Neural crest cell (in vitro differentiated cells): ENCODE measurements at places on chromosomes 3 and 15. TPM values are rescaled to one million over a fixed set of nuclear protein-coding genes. Genes with fewer than 3 reads are reported as not detected.

DNA sequence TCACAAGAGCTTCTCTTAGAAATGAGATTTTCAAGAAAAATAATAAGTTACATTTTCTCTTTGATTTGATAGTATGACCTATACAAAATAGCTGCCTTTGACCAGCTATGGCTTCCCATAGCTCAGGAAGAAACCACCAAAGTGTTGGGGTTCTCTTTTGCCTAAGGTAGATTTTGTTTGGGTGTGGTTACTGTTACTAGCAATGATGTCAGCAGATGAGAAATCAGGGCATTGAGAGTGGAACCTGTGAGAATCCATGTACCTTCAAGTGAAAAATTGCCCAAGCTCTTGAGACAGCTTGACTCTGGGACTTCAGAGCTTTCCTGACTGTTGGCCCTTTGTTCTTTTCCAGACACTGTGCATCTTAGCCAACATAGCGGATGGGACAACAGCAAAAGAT, 45.6 kb downstream of the NME9 start:
- no peaks in the 10 kb centered on the region for H3K4me1 ChIP-seq
- no peak overlapping the region for H3K4me3 ChIP-seq
- peaks cover 12% of the 10 kb centered on the region for H3K36me3 ChIP-seq
- no peaks in the 10 kb centered on the region for H3K27me3 ChIP-seq

DNA sequence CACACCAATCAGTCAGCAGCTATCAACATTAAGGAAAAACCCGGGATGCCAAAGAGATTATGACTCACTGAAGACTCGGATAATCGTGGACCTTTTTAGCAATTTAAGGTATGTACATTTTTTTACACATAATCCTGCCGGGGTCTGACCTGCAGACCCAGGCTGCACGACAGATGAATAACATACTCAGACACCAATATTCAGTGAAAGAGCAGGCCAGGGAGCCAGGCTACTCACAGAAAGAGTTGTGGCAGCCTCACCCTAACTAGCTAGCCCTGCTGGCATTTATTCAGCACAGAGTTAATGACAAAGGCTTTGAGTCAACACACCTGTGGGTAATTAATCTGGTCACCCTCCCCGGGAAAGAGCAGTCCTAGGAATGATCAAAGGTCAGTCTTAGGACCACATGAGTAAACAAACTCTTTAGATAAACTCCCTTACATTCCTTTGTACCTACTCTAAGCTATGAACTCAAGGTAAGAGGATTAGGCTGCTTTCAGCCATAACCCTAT, 727.5 kb downstream of the TBL1XR1 start:
- no peaks in the 10 kb centered on the region for H3K4me1 ChIP-seq
- no peak overlapping the region for H3K4me3 ChIP-seq
- H3K36me3 ChIP-seq = peaks cover 9% of the 10 kb centered on the region
- H3K27me3 ChIP-seq = no peaks in the 10 kb centered on the region
- DNase-seq = no peak
- no peak overlapping the region for H3K27ac ChIP-seq

GRCh38 chr15:90989040-90989768, 5.1 kb downstream of the PRC1 start:
- H3K36me3 ChIP-seq = peaks cover under 1% of the 10 kb centered on the region
- no peak overlapping the region for H3K27ac ChIP-seq
- peaks cover under 1% of the 10 kb centered on the region for H3K27me3 ChIP-seq

DNA sequence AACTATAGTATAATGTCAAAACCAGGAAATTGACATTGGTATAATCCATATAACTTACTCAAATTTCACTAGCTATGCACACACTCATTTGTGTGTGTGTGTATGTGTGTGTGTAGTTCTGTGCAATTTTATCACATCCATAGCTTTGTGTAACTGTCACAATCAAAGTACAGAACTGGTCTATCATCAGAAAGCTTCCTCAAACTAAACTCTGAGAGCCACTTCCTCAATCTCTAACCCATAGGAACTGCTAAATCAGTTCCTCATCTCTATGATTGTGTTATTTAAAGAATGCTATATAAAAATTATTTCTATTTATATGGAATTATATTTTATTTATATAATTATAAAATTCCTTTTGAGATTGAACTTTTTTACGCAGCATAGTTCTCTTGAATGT, 18.1 kb downstream of the LNP1 start:
- H3K27me3 ChIP-seq = no peaks in the 10 kb centered on the region
- DNase-seq = no peak
- peaks cover 4% of the 10 kb centered on the region for H3K36me3 ChIP-seq
- H3K4me1 ChIP-seq = peaks cover 5% of the 10 kb centered on the region

Gene RTP1
- not detected in 2 replicates for total RNA-seq

DNA sequence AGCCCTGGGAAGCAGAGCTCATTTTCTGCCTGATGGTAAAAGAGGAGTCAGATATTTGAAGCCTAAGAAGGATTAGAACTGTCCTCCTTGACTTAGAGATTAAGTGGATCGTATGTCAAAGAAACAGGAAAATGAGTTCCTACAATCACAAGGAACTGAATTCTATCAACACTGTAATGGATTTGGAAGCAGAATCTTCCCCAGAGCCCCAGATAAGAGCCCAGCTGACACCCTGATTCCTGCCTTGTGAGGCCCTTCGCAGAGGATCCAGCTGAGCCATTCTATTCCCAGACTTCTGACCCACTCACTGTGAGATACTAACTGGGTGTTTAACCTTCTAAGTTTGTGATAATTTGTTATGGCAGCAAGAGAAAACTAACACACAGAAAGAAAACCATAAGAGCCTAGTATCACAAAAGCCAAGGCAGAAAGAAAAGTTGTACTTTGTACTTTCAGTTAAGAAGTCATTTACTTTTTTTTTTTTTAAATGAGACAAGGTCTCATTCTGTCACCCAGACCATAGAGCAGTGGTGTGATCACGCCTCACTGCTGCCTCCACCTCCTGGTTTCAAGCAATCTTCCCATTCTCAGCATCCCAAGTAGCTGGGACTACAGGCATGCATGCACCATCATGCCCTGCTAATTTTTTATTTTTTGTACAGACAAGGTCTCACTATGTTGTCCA, 61.1 kb upstream of the ZBTB20 start:
- DNase-seq = no peak
- H3K4me1 ChIP-seq = no peaks in the 10 kb centered on the region
- H3K4me3 ChIP-seq = no peak overlapping the region
- H3K36me3 ChIP-seq = no peaks in the 10 kb centered on the region
- H3K27me3 ChIP-seq = no peaks in the 10 kb centered on the region
- no peak overlapping the region for H3K27ac ChIP-seq

Gene PLA2G4D
- total RNA-seq = not detected in 2 replicates

GRCh38 chr15:80633221-80633620, 61.9 kb upstream of the ABHD17C start:
- peaks cover 4% of the 10 kb centered on the region for H3K27me3 ChIP-seq
- H3K4me1 ChIP-seq = no peaks in the 10 kb centered on the region
- H3K27ac ChIP-seq = no peak overlapping the region

Gene CYP19A1
- not detected in 2 replicates for total RNA-seq

Gene TPRG1
- total RNA-seq = 0.61 and 0.91 TPM in 2 replicates

GRCh38 chr3:123154020-123154985, 47.4 kb upstream of the SEC22A start:
- H3K27me3 ChIP-seq = no peaks in the 10 kb centered on the region
- peak overlapping the region; percentile 75 for H3K27ac ChIP-seq
- H3K36me3 ChIP-seq = peaks cover 10% of the 10 kb centered on the region
- H3K4me3 ChIP-seq = no peak overlapping the region

GRCh38 chr15:85149465-85150129, 167.9 kb downstream of the PDE8A start:
- H3K36me3 ChIP-seq = no peaks in the 10 kb centered on the region
- peaks cover 2% of the 10 kb centered on the region for H3K27me3 ChIP-seq
- H3K4me3 ChIP-seq = no peak overlapping the region
- no peak overlapping the region for H3K27ac ChIP-seq
- DNase-seq = no peak
- peaks cover 9% of the 10 kb centered on the region for H3K4me1 ChIP-seq

DNA sequence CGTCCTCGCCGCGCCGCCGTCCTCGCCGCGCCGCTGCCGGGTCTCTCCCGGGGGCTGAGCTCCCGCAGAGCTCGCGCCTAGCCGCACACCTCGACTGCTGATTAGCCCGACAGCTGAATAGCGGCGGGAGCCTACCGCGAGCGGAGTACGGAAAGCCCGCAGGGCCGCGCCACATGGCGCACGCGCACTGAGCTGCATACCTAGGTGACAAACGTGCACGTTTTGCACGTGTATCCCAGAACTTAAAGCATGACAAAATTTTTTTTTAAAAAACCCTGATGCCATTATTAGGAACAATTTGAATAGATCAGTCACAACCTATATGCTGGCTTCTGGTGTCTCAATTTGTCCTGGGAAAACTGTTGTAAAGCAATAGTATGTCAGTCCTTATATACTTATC, at the start of gene GOLGA8A:
Gene GOLGA8A (minus strand): TSS at position 122 of the 400 bp plus-strand sequence. CDS start 48,117 bp downstream, outside the sequence.
- peak within 1 kb of the TSS; percentile 94 for H3K4me3 ChIP-seq
- H3K27me3 ChIP-seq = peaks cover 33% of the 10 kb centered on the region
- DNase-seq = peak; percentile 46
- H3K36me3 ChIP-seq = peaks cover 5% of the 10 kb centered on the region
- H3K4me1 ChIP-seq = peaks cover 5% of the 10 kb centered on the region

GRCh38 chr3:119571230-119571629, 8.1 kb upstream of the ADPRH start:
- no peak overlapping the region for H3K27ac ChIP-seq
- H3K4me3 ChIP-seq = no peak overlapping the region
- H3K27me3 ChIP-seq = peaks cover 6% of the 10 kb centered on the region
- no peak for DNase-seq
- no peaks in the 10 kb centered on the region for H3K4me1 ChIP-seq
- no peaks in the 10 kb centered on the region for H3K36me3 ChIP-seq

- H3K36me3 ChIP-seq = no peaks in the 10 kb centered on the region
- peak overlapping the region; percentile 61 for H3K4me3 ChIP-seq
- DNase-seq = no peak
- peak overlapping the region; percentile 38 for H3K27ac ChIP-seq
- H3K27me3 ChIP-seq = peaks cover 3% of the 10 kb centered on the region
- peaks cover 42% of the 10 kb centered on the region for H3K4me1 ChIP-seq
Measured at GRCh38 chr15:71548401-71548807, 261.9 kb upstream of the NR2E3 start.

Gene CPN2
- total RNA-seq = not detected in 2 replicates

DNA sequence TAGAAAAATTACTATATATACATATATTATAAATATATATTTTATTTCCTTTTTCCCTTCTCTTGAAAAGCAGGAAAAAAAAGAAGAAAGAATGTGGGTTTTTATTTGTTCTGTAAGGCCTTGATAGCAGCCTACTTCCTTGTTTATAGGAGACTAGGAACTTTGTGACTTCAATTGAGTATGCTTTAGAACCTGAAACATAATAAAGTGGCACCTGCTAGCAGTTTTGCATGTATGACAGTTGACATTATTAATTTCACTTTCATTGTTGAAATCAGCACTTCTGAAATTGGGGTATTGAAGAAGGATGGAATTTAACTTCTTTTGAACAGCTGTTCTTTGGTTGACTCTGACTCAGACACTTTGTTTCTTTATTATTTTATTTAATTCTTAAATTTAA, 56.9 kb downstream of the GLCE start:
- no peak overlapping the region for H3K4me3 ChIP-seq
- DNase-seq = no peak
- no peak overlapping the region for H3K27ac ChIP-seq
- H3K4me1 ChIP-seq = no peaks in the 10 kb centered on the region
- peaks cover 11% of the 10 kb centered on the region for H3K36me3 ChIP-seq

DNA sequence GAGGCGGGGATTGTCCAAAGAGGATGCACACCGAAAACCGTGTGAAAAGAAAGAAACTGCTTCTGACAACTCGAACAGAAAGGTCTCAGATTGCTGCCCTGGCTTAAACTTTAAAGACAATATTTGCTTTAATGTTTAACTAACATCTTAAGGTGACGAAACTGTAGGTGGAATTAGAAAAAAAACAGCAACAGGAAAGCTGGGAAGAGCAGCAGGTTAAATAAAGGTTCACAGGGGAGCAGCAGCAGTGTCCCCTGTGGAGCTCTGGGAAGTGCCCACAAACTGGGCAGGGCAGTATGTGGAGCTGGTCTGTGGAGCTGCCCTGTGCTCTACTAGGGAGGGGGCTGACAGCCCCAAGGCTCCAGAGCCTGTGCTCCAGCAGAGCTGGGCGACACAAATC, 25.4 kb downstream of the RUVBL1 start:
- H3K4me1 ChIP-seq = no peaks in the 10 kb centered on the region
- no peaks in the 10 kb centered on the region for H3K27me3 ChIP-seq
- H3K27ac ChIP-seq = no peak overlapping the region
- peaks cover 7% of the 10 kb centered on the region for H3K36me3 ChIP-seq

DNA sequence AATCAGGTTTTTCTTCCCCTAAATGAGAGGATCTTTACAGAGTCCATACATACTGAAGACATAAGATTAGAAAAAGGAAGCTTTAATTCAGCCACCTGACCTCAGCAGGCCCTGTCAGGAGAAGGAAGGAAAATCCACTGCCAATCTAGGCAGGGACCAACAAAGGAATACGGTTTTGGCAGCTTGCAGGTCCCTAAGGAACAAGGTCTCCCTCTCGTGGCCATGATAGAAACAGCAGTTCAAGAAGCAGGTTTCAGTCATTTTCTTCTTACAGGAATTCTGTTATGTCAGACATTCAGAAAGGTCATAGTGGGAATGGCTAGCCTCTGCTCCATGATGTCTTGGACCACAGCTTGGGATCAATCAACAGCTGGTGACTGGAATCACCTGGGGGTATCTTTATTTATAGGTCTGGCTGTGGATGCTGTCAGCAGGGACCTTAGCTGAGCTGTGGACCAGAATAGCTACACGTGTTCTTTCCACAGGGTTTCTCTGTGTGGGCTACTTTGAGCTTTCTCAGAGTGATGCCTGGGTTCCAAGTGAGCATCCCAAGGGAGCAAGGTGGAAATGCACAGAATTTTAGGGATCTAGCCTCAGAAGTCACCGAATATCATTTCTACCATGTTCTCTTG, 9.4 kb upstream of the CMSS1 start:
- no peak overlapping the region for H3K27ac ChIP-seq
- H3K4me3 ChIP-seq = no peak overlapping the region
- DNase-seq = peak; percentile 63
- H3K27me3 ChIP-seq = peaks cover 8% of the 10 kb centered on the region

Gene IQCF5
- total RNA-seq = not detected in 2 replicates

GRCh38 chr3:35929158-35929557, 289.8 kb downstream of the ARPP21 start:
- no peaks in the 10 kb centered on the region for H3K27me3 ChIP-seq
- DNase-seq = no peak
- peaks cover 17% of the 10 kb centered on the region for H3K4me1 ChIP-seq
- H3K27ac ChIP-seq = no peak overlapping the region

Gene XCR1
- not detected in 2 replicates for total RNA-seq

GRCh38 chr3:148880681-148881080, 15.6 kb downstream of the CPA3 start:
- no peaks in the 10 kb centered on the region for H3K36me3 ChIP-seq
- no peak for DNase-seq

Gene STARD9
- 16.4 and 16.5 TPM in 2 replicates for total RNA-seq
